ENCODE measurements at places on chromosomes 5 and 9.
A peak's percentile ranks its signal among the peaks of the same experiment; 100 is the strongest.

GRCh38 chr9:98477884-98478283, 222.4 kb upstream of the TBC1D2 start:
- no peak for DNase-seq

DNA sequence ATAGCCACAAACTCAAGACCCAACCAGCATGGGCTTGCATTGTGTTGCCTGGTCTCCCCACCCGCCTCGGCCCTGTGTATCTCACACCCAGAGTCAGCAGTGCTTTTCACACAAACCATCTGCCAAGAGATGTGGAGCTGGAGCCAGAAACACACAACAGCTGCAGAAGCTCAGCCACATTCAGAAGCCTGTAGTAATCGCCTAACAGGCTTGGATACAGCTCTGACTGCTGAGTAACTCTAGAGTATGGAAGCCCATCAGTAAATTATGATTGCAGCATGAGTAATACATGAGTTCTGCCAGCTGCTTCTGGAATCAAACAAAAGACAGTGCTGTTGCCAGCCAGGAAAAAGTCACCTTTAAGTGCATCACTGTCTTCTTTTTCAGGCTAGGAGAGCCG, 16.0 kb downstream of the TEK start:
- DNase-seq: no peak

- DNase-seq: no peak
Observed at GRCh38 chr9:93447655-93448054, 3.8 kb upstream of the FAM120A start.

GRCh38 chr5:73955271-73955846, 329.4 kb downstream of the ARHGEF28 start:
- DNase-seq: peak; percentile 10

DNA sequence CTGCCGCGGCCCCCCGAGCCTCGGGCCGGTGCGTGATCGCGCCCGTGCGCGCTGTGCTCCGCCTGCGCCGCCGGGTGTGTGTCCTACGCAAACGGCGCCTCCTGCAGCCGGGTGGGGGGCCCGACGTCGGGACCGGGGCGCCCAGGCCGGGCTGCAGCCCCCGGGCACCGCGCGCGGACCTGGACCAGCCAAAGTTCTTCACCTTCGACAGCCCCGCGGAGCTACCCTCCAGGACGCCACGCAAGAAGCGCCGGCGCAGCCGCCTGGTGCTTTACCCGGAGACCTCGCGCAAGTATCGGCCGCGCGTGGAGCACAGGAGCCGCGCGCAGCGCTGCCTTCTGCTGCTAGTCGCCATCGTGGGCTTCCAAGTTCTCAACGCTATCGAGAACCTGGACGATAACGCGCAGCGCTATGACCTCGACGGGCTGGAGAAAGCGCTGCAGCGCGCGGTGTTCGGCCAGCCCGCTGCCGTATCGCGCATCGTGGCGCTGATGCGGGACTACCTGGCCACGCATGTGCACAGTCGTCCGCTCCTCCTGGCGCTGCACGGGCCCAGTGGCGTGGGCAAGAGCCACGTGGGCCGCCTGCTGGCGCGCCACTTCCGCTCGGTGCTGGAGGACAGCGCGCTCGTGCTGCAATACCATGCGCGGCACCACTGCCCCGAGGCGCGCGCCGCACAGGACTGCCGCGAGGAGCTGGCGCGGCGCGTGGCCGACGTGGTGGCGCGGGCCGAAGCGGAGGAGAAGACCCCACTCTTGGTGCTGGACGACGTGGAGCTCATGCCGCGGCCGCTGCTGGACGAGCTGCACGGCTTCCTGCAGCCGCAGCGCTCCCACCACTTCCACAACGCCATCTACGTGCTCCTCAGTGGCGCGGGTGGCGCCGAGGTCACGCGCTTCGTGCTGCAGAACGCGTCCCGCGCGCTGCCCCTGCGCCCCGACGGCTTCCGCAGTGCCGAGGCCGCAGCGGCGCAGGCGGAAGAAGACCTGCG, 1.5 kb downstream of the TOR4A start:
- DNase-seq: no peak

- no peak for DNase-seq
Observed at GRCh38 chr5:154761046-154761736, 6.0 kb downstream of the LARP1 start.

- DNase-seq: no peak
Observed at GRCh38 chr5:10567781-10568321, 4.0 kb downstream of the ANKRD33B start.

GRCh38 chr9:14313951-14314423, at the start of gene NFIB:
Gene NFIB, minus strand, starts transcription at chr9:14314141. Its CDS starts 630 bp downstream, at chr9:14313511.
- DNase-seq: no peak

DNA sequence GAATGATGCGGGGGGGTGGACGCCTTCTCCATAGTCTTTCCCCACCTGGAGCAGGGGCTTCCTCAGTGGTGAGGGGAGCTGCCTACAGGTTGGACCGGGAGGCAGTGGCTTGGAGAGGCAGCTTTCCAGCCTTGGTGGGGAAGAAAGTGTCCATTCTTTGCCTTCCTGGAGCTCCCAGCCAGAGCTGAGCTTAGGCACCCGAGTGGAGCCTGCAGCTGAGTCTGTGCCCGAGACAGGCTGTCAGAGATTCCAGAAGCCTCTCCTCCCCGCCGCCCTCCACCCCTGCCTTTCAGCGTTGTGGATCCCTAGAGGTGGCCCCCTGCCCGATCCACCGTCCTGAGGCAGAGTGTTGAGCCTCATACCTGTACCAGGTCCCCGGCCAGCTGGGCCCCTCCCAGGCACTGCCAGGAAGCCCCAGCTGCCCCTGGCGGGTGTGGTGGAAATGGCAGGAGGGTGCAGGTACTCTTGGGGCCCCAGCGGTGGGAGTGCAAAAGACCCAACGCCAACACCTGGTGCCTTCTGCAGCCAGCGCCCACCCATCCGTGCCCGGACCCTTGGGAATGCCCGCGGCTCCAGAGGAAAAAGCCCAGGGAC, 112.0 kb downstream of the RXRA start:
- DNase-seq: no peak
